ENCODE measurements at places on chromosomes 7 and 10.

DNA sequence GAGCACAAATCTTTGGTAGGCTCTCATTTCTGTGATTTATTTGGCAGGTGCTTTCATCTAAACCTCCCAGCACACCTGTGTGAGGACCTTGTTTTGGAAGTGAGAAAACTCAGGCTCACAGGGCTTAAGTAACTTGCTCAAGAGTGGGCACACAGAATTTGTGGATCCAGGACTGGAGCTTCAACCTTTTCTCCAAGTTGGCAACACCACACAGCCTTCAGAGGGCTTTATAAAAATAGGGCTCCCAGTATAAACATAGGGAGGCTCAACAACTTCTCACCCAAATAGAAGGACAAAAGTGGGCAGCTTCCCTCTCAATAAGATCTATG is 182.2 kb upstream of the NEBL start:
- no peak for DNase-seq

DNA sequence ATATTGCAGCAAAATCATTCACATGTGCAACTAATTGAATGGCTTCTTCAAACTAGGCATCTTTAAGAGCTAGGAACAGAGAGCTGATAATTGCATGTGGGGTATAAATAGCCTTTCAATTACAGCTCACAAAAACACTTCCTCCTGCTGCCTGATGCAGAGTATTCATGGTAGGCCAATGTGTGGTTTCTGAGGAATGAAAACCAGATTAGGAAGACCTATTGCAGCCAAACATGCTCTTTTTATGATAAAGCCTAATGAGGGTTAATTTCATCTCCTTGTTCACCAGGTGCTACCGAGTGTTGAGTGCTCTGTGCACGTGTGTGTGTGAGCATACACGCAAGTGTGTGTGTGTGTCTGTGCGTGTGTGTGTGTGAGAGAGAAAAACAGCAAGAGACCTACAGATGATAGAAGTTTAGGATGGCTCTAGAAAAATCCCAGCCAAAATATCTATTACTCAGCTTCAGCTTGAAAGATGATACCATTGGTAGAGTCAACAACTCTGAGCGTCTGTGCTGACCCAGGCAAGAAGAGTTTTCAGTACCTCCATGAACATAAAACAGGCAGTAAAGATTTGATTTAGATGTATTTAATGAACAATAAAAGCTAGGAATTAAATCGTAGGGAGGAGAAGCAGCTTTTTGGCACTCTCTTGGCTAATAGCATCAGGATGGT is 448.5 kb upstream of the ANKRD30A start:
- no peak for DNase-seq

- no peak for DNase-seq
Observed at GRCh38 chr7:110889335-110889734, 201.6 kb upstream of the LRRN3 start.

GRCh38 chr7:1812509-1813393 is 142.7 kb downstream of the ELFN1 start:
- peak; percentile 48 for DNase-seq

GRCh38 chr7:93890041-93890463 is 501 bp downstream of the TFPI2 start:
- no peak for DNase-seq

DNA sequence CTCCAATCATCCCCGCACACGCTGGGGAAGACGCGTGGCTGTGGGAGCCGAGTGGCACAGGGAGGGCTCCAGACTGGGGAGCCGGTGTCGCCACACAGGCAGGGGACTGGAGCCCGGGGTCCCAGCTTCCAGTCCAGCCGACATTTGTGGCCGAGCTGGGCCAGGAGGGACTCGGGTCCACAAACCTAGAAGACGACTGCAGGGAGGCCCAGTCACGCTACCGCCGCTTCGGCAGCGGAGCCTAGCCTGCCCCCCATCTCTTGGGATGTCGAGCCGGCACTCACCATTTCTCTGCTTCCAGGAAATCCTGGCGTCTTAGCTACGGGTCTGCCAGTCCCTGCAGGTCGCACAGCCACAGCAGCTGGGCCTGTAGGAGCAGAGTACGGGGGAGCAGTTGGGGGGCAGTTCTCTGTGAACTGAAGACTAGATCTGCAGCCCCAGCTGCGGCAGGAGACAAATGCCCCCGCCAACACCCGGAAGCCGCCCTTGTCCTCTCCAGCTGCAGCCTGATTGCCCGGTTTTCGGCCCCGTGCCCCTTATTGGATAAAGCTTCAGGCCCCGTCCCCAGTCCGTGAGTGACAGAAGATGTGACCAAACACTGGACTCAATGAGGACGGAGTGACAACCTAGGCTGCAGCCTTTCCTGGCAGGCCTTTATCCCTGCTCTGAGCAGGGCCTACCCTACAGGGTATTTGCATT is 270.7 kb downstream of the ZNF33B start:
- no peak for DNase-seq

DNA sequence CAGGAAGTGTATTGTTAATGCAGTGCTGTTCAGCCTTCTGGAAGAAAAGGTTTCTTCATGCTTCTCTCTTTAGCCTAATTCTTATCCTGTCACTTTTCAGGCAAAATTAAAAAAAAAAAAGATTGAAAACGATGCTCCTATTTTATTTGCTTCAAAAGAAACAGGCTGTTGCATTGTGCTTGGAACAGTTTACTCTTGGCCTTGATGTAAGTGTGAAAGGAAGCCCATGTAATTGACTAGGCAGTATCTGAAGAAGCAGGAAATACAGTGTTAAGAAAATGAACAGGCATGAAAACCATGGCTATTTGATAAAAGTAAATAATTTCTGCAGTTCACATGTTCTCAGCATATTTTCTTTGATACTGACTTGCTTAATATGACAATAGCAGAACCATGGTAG is 40.4 kb upstream of the ATRNL1 start:
- DNase-seq, result no peak

DNA sequence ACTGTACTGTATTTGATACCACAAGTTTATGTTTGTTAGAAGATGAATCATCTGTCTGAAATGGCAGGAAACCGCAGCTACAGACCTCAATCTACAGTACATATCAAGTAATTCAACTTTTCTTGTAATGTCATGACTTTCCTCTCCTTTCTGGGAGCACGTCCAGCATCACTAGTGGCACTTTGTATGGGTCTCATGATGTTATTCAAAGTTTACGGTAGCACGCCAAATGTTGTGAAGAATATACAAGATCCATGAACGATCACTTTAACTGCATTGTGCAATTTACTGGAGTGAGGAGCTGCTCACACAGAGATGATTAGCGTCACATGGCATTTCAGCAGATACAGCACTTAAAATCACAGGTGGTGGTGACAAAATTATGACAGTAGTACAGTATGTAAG is 257.8 kb upstream of the GNAI1 start:
- DNase-seq, result no peak

- DNase-seq, result no peak
Observed at GRCh38 chr10:43344051-43344450, 27.4 kb upstream of the FXYD4 start.

- no peak for DNase-seq
Observed at GRCh38 chr7:17043012-17043877, 161.5 kb upstream of the AGR3 start.

- no peak for DNase-seq
Observed at GRCh38 chr7:99024066-99024465, 119.8 kb downstream of the SMURF1 start.

DNA sequence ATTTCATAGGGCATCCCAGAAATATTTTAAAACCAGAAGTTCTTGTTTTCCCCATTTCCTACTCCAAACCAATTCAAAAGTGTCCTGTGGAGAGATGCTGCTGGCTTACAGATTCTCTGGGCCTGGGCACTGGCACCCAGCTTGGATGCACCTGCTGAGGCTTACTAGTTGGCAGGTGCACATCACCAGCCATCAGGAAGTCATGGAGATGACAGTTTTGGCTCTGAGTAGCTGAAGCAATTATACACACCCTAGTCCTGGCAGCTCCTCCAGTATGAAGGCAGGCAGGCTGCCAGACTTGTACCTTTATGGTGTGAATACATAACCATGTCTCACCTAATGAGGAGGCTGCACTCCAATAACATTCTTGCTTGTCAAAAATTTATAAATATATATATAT is 276.6 kb upstream of the GHITM start:
- no peak for DNase-seq

DNA sequence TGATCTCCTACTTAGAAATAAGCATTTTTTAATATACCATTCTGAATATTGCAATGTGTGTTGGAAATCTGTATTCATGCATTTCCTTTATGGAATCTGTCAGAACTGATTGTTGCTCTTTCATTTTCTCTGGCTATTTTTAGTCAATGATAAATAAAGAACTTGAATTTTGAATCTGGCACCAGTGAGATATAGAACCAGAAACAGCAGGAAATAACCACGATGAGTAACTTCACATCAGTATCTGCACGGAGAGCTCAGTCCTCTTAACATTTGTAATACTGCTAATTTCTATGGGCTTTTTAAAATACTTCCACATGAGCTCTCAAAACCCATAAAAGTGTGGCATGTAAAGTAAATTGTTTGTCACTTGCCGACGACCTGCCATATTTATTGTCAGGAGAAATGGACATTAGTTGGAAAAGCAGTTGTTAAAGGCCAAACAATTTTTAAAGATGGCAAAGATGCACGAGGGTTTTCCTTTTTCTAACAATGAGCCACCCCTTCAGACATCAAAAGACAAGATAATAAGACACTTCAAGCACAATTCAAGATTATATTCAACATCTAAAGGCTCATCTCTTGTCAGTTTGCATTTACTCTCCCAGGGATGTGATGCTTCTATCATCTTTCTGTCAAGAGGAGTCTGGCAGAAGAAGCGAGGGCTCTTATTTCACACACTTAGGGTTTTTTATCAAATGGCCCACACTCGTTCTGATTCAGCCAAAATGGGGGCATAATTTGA is 118.3 kb downstream of the POU6F2 start:
- DNase-seq, result no peak

- no peak for DNase-seq
Observed at GRCh38 chr10:9869205-9869604, 1148.5 kb upstream of the CELF2 start.

DNA sequence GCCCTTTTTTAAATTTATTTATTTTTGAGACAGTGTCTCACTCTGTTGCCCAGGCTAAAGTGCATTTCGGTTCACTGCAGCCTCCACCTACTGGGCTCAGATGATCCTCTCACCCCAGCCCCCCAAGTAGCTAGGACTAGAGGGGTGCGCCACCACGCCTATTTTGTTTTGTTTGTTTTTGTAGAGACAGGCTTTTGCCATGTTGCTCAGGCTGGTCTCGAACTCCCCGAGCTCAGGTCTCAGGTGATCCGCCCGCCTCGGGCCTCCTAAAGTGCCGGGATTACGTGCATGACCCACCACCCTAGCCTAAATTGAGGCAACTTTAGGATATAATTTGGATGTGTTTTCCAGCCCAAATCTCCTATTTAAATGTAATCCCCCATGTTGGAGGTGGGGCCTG is 805 bp downstream of the ZNF736 start:
- DNase-seq, result peak; percentile 42

DNA sequence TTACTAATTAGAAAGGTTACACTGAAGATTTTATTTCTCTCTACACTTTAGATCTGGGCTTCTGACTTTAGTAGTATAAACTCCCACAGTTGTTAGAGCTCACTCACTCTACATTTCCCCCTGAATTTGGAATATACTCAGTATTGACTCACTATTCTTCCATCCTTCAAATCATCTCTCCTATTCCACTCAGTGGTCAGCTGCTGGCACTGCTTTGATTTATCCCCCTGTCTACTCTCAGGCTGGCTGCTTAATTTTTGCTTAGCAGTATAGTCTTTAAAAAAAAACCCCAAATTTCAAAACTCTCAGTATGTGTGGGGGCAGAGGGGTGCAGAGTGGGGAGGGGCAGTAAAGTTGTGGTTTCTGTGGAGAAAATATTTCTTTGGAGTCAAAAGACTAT is 68.9 kb downstream of the CDK6 start:
- no peak for DNase-seq

- no peak for DNase-seq
Observed at GRCh38 chr7:15557686-15558085, 4.1 kb downstream of the AGMO start.

DNA sequence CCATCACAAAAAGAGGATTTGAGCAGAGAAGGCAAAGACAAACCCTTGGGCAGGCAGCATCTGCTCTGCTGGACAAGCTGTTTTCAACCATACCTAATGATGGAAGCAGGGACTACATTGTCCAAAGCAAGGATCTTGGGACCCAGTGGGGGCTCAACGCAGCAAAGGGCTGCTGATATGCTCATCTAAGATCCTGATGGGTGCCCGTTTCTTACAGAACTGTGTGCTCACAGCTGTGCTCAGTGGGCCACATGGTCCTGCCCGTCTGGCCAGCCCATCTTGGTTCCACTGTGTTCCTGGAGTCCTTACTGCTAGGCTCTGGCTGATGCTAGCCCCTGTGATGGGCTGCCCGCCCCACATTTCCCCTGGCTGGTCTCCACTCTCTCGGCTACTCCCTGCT is 36.1 kb downstream of the GPRIN2 start:
- no peak for DNase-seq

DNA sequence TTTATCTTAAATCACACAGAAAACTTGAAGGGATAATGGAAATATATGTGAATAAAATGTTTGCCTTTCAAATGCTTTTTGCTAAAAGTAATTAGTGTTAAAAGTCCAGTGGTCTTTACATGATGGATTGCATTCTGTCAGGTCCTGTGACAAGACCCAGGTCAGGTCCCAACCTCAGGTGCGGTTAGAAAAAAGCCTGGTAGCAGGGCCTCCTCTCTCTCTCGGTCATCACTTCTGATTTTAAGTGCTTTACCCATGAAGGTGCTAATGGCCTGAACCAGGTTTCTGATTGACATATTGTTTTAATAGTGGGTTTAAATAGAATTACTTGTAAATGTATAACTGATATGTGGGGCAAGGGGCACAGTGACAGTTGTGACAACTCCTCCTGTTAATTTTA is 736.3 kb downstream of the POM121L12 start:
- DNase-seq, result no peak

DNA sequence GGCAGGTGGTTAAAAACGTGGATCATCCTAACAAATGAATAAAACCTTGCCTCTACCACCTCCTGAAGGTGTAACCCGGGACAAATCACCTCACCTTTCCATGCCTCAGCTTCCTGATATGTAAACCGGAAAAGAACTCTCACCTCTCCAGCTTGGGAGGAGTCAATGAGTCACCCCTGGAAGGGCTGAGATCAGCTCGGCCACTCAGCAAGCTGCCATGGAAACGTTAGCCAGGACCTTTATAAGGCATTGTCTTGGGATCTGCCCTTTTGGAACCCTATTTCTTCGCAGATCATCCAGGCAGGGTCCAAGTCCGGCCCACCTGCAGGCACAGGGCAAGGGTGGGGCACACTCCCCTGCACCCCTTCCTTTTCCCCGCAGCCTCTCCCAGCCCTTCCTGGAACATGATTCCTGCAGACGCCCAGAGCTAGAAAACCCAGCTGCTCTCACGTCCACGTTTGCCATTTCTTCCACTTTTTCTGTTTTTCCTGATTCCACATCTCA is 81.6 kb upstream of the PFKP start:
- no peak for DNase-seq
